ENCODE measurements at places on chromosomes 1 and 21.
A peak's percentile ranks its signal among the peaks of the same experiment; 100 is the strongest.

GRCh38 chr1:222933273-222933672 is 118.4 kb downstream of the DISP1 start:
- no peak for DNase-seq

GRCh38 chr21:41631564-41632461 is 123.9 kb upstream of the TMPRSS2 start:
- no peak for DNase-seq

GRCh38 chr1:109443476-109443875 is 17.2 kb upstream of the PSMA5 start:
- no peak for DNase-seq

DNA sequence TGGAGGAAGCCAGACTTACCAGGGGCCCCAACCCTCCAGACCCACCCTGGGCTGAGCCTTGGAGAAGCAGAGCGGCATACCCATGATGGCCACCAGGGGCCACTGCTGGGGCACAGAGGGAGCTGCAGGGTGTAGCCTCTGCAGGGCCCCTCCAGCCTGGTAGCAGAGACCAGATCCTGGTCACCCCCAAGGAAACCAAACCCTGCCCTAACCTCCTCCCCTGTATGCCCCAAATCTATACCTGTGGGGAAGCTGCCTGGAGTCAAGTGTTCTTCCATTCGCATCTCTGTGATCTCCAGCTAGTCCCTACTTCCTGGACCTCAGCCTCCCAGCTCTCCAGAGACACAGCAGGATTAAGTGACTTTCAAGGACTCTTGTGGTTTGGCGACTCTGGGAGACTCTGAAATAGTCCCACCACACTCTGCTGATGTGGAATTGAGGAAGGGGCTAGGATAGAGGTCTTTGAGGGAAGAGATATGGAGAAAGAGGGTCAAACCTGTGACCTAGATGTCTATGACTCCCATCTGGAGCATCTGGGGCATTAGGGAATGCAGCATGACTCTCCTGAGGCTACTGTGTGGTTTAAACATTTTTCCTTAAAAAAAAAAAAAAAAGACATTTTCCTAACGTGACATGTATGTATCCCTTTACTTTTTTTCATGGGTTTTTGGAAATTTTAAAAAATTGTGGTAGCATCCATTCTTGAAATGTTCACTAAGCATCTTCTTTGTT is 119.2 kb upstream of the IPO9 start:
- peak; percentile 59 for DNase-seq

GRCh38 chr1:199685369-199685768 is 342.1 kb upstream of the NR5A2 start:
- no peak for DNase-seq

DNA sequence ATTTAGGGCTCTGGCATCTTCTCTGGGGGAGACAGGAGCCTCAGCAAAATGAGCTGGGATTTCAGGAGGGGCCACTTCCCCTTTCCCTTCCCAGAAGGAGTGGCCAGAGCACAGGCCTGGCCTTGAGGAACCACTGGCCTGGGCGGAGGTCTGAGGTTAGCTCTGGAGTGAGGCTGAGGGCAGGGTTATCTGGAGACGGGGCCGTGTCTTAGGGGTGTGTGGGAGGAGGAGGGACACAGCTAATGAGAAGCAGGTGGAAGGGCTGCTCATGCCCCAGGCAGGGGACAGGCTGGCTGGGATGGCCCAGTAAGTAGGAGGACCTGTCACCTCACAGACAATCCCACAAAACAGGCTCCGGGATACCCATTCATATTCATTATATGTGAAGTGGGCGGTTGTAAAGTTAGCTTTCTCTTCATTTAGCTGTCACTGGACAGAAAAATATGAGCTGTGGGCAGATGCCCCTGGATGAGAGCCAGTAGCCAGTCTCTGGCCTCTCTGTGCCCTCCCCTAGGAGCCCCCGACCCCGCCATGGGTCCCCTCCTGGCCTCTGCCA is 12.4 kb downstream of the ALX3 start:
- DNase-seq: no peak
